Lung (tissue), 17 donors: ENCODE measurements at places on chromosomes 16 and 17. TPM values are rescaled to one million over a fixed set of nuclear protein-coding genes. Genes with fewer than 3 reads are reported as not detected.

GRCh38 chr16:12062343-12063003, 85.9 kb downstream of the SNX29 start:
- peak overlapping the region; percentile 93 for H3K27ac ChIP-seq
- H3K4me3 ChIP-seq = no peak overlapping the region
- no peaks in the 10 kb centered on the region for H3K27me3 ChIP-seq
- peak; percentile 47 for DNase-seq
- no peaks in the 10 kb centered on the region for H3K4me1 ChIP-seq
- peaks cover 4% of the 10 kb centered on the region for H3K36me3 ChIP-seq

DNA sequence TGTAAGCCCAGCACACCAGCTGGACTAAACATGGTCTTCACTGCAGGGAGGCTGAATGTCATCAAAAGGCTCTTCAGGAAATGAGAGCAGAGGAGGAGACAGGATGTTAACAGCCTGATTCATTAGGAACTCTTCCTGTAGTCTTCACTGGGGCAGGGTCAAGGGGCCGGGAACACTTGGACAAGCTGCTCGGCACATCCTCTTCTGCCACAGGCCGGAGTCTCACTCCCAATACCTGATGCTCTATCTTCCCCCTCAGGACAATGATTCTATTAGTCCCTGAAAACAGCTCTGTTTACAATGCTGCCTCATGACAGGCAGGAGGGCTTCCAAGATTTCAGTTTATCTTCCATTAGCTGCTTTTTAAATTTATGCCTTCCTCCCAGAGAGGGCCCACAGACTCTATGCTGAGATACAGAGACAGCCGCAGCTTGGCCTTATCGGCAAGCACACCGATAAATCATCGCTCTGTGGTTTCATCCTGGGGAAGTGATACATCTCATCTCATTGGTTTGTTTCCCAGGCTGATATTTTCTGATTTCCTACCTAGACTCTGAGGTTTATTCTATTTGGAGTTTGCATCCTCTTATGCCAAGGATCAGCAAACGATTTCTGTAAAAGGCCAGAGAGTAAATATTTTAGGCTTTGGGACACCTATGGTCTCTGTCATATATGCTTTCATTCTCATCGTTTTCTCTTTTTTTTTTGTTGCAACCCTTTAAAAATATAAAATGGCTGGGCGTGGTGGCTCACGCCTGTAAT, 214.0 kb upstream of the ASIC2 start:
- no peaks in the 10 kb centered on the region for H3K36me3 ChIP-seq
- peak overlapping the region; percentile 36 for H3K27ac ChIP-seq
- H3K27me3 ChIP-seq = no peaks in the 10 kb centered on the region
- peak; percentile 57 for DNase-seq
- H3K4me3 ChIP-seq = no peak overlapping the region

DNA sequence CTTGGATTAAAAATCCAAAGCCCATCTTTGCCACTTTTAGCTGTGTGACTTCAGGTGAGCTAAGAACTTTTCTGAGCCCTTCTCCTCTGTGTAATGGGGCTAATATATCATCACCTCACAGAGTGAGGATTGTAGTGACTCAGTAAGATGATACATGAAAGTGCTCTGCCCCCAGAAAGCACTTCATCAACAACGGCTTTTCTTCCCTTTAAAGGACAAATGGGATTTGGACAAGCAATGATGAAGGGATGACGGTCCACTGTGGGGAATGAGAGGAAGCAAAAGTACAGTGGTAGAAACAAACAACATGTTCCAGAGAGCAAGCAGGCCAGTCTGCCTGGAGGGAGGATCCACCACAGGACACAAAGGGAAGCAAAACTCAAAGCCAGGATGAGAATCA, 14.3 kb upstream of the TMED6 start:
- H3K27ac ChIP-seq = no peak overlapping the region
- H3K4me3 ChIP-seq = no peak overlapping the region
- DNase-seq = no peak

OTOP3 gene
- not detected for total RNA-seq

DNA sequence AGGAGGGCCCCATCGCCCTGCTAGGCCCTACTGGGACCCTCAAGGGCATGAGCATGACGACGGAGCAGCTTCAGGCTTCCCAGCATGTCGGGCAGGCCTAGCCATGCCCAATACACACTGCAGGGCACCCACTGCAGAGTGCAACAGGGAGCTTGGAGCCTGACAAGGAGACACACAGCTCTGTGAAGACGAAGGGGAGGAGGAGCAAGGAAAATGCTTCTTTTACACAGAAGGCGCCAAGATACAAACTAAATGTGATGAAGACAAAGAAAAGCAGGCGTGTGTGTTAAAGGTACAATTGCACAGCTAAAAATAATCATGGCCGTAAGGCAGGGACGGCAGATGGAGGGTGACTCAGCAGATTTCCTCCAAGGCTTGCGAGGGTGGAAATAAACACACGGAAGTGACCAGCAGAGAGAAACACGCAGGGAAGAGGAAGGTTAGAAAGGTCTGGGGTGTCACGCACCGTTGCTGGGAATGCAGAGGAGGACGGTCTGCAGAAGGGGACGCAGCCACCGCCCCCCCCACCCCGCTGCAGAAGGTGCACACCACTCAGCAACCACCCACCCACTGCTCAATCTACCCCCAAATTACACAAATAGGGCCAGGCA, 108.5 kb downstream of the ZNF778 start:
- H3K36me3 ChIP-seq = no peaks in the 10 kb centered on the region
- H3K27ac ChIP-seq = peak overlapping the region; percentile 82

VAC14 gene
- total RNA-seq = 27.6 TPM
